ENCODE measurements at places on chromosomes 7 and 10.

DNA sequence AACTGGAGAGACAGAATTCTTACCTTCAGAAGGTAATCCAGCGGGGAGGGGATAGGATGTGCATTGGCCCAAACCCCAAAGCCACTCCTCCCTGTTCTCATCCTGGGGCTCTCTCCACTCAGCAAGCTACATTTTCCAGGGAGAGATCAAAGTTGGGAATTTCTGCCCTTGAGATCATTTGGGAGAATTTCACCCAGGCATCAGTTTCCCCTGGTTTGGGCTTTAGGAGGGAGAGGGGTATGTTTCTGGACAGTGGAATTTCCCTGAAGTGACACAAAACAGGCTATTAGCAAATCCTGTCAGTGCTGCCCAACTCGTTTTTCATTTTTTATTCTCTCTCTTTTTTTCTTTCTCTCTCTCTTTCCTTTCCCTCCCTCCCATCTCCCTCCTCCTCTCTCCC is 35.7 kb downstream of the CYP17A1 start:
- no peak for DNase-seq

- peak; percentile 100 for DNase-seq
These were observed 286.9 kb downstream of the KCNMA1 start for GRCh38 chr10:77350711-77351119.

DNA sequence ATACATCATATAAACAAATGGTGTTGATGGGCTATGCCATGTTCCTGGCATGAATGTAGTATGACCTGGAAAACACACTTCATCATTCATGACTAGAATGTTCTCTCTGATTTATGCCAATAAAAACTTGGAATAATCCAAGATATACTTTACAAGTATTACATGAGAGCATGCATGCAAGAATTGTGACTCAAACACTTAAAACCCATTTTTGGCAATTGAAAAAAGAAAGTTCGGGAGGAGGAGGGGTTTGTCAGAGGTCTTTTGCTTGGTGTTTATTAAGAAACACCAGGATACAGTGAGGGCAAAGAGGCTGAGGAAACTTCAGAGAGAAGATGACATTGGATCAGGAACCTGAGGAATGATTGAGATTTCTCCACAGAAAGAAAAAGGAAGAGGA is 10.2 kb upstream of the CUL1 start:
- DNase-seq: no peak

DNA sequence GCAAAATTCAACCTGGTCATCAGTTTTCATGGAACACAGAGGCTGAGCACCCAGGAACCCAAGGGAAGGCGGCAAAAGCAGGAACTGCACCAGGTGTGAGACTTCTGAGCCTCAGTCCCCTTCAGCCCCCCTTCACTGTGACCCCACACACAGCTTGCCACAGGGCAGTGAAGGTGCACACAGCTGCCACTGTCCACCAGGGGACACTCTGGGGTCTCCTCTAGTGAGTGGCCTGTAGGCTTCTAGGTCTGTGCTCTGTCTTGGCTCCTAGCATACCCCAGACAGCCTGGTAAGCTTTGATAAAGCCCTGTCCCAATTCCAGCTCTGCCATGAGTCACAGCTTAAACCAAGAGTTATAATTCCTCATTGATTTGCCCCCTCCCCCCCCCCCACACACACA is 12.1 kb downstream of the KCNH2 start:
- no peak for DNase-seq

- DNase-seq: no peak
These were observed 85.2 kb downstream of the RTKN2 start for GRCh38 chr10:62183442-62183841.

DNA sequence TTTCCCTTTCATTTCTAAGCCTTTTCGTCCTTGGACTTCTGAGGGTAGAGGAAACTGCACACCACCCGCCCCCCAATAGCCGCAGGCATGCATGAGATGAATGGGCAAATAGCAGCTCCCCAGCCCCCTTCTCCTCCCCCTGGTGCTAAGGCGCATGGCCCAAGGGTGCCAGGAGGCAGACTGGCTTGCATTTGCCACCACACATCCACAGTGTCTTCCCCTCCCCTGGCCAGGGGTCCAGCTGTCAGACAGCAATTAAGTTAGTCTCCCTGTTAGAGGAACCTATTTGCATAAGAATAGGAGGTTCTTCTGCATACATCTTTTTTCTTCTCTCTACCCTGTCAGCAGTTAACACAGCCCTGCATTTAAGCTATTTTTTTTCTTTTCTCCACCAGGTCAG is 20.2 kb downstream of the TOMM7 start:
- no peak for DNase-seq

DNA sequence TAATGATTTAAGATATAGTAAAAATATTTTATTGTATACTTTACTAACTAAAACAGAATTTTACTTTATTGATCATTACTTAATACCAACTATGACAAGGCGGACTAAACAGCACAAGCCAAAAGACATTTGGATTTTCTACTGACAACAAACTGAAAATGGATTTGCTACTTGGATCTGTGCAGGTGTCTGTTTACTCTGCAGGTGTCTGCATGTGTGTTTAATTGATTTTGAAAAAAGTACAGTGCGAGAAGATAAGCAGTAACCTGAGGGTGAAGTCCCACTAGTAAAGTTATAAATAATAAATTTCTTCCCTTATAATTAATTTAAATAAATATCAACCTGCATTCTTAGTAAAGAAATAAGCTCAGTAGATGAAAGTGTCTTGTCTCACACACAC is 696.8 kb upstream of the MBL2 start:
- no peak for DNase-seq

DNA sequence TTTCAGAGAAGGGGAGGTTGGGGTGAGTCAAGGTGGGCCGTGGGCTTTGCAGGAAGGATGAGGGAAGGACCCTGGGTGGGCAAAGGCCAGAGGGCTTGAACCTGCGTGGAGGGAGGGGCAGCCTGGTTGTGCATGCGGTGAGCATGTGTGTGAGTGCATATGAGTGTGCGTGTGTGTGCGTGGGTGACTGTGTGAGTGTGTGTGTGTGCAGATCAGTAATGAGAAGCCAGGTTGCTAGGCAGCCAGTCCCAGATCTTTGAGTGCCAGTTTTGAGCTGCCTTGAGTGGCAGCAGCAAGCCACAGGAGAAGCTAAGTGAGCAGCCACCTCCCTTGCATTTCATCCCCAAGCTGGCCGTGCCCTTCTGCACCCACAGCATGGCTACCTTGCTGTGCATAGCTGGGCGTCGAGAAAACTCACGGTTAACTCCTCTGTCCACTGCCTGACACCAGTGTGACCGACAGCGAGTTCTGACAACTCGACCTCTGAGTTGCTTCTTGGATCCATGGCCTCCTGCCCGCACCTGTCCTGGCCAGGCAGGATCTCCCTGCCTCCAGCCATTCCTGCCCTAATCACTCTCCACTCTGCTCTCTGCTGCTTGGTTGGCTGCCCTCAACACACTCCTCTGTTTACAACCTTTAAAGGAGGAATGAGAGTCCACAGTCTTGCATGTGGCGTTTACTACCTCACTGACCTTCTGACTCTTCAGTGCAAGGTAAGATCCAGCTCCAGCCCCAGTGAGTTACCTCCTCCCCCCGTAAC is 775.4 kb downstream of the TYW1 start:
- DNase-seq: no peak

DNA sequence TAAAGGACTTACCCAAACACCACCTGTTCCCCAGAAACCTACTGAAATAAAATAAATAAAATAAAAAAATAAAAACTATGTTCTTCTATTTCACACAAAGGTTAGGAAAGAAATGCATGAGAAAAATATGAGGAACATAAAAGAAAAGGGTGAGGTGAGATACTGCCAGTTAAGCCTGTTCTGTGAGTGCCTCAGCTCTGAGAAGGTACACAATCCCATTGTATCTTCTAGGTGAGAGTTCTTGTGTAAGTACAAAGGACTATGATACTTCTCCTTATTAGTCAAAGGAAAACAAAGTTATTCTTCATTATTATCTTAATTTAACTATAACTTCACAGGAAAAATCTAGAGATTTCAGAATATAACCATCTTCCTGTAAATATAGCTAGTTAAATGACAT is 86.0 kb downstream of the ATE1 start:
- DNase-seq: no peak

- no peak for DNase-seq
These were observed 17.6 kb upstream of the FGFR2 start for GRCh38 chr10:121615836-121616235.

DNA sequence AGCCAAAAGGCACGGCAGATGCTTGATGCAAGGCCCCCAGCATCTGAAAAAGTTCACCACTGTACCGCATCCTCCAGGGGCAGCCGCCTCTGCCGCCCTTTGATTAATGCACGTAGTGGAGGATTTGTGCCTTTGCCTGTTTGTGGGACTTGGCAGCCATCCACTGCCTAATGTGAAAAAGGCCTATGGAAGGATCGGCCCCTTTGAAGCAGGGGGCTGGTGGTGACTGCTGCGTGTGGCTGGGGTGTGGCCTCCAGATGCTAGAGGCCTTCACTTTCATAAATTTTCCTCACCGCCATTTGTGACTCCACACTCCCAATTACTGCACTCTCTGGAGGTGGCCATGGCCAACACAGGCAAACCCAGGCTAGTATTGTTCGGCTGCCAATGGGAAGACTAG is 226.0 kb downstream of the BMPER start:
- no peak for DNase-seq

DNA sequence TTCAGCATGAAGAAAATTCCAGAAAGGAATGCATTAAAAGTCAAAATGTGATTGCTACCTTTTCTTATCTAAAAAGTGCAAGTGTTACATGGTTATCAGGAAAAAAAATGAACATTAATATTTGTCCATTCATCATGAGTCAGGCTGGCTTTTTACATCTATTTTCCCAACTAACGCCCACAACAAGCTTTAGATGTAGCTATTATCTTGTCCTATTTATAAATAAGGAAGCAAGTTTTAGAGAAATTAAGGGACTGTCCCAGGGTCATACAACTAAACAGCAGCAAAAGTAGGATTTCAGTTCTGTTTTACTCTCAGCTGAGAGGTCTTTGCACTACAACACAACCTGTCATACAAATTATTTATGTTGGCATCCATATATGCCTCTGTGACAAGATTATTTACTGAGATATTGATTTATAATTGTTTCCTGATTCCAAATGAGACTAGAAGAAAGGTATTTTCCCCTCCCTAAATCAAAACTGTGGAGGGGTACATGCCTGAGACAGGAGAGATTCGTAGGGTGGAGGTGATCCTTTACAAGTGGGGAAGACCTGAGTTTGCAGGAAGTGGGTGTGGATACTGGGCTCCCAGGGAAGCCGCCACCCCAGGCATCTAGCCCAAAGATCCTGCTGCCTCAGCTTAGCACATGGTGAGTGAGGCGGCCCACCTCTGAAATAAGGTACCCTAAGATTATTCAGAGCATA is 57.2 kb upstream of the ARID5B start:
- DNase-seq: no peak

DNA sequence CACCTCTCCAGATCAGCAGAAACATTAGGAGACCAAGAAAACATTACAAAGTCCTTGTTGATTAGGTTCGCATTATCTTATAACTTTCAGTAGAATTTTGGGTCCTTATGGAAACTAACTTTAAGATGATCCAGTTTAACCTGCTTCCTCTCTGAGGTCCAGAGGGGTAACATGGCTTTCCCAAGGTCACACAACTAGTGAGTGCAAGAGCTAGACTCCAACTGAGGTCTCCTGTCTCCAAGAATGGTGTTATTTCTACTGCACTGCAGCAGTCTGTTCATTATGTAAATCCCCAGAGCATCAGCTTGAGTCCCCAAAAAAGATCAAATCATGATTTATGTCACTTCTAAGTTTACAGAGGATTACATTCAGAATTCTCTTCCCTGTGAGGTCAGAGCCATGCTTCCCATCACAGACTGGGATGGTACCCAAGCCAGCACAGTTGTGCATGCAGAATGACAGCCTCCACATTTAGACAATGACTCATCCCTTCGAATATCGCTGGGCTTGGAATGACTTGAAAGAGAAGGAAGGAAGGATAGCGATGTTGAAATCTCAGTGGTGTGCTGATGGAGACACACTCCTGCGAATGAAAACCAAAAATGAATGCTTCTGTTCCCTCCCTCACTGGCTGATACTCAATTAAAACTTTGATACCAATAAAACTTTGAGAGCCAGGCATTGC is 163.1 kb upstream of the PLXNA4 start:
- DNase-seq: peak; percentile 48

GRCh38 chr10:3510741-3511140 is 274.3 kb downstream of the KLF6 start:
- no peak for DNase-seq

GRCh38 chr7:28807396-28807994 is 150.6 kb downstream of the TRIL start:
- DNase-seq: no peak

Data from RWPE1 (cell line).